ENCODE measurements at places on chromosomes 6 and 20.

GRCh38 chr6:143901885-143902750 lies 37.8 kb downstream of the ZC2HC1B start:
- DNase-seq = peak; percentile 58

DNA sequence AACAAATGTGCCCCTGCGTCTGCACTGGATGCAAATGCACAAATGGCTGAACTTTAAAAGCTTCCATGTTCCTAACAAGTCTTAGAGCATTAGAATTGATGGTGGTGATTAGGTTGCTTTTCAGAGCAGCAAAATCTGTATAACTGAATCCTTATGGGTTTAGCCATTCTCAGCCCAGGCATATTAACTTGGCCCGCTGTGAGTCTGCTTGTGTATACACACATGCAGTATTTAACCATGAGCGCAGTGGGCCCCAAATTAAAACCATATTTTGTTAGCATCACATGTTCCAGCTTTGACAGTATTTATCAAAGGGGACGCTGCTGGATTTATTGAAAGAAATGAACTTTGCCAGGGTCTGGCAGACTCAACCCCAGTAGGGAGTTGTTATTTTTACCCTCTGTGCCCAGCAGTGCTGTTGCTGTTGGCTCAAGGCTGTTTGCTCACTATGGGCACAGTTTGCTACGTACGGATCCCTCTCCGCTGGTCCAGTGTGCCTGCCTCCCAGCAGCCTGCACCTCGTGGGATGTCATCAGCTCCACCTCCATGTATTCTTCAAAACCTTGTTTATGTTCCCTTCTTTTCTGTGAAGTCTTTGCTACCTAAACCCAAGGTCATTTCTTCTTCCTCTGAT lies 144.7 kb downstream of the QRSL1 start:
- no peak for DNase-seq

DNA sequence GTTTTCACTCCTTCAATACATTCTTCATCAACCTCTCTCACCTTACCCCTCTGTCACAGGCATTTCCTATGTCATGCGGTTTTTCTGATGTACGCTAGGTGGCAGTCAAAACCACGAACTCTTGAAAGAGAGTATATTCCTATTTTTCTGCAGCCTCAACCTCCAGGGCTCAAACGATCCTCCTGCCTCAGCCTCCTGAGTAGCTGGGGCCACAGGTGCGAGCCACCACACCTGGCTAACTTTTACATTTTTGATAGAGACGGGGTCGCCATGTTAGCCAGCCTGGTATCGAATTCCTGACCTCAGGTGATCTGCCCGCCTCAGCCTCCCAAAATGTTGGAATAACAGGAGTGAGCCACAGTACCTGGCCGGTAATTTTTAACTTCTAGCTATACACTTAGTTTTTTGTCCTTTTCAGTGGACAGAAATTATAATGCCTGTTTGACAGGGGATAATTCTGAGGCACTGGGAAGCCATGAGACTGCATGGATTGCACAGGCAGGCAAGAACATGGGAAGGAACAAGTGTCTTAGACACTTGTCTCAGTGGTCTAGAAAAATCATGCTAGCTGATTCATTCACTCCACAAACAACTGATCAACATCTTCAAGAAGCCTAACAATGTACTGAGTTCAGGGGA lies 22.5 kb upstream of the HFE start:
- peak; percentile 29 for DNase-seq

DNA sequence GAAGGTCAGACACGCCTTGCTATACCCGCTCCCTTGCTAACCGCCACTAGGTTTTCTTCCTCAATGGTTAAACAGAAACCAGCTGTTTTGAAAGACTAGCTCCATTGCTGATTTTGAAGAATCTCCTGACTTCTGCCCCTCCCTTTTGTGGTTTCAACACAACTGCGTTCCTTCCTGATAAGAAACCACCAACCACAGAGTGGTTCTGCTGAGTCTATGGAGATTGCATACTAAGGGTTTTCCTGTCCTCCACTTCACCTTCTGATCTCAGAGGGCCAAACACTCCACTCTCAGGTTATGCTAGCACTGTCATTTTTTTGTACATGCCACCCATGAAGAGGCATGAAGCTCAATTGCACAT lies 207.9 kb downstream of the MYLK4 start:
- DNase-seq = peak; percentile 41

GRCh38 chr6:52496631-52497030 lies 76.5 kb downstream of the EFHC1 start:
- no peak for DNase-seq

DNA sequence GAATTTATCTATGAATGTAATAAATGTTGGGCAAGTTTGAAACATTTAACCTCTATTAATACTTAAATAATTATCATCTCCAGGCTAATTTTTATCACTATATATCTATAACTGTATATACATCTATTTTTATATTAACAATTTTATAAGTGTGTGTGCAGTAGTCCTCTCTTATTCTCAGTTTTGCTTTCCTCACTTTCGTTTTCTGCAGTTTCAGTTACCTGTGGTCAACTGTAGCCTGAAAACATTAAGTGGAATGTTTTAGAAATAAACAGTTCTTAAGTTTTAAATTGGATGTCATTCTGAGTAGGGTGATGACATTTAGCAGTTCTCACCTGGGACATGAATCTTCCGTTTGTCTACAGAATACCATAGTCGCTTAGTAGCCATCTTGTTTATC lies 379.4 kb upstream of the MAN1A1 start:
- no peak for DNase-seq

GRCh38 chr20:31543966-31544598 lies 29.8 kb downstream of the HM13 start:
- no peak for DNase-seq

GRCh38 chr6:134813146-134813545 lies 136.8 kb downstream of the ALDH8A1 start:
- no peak for DNase-seq

DNA sequence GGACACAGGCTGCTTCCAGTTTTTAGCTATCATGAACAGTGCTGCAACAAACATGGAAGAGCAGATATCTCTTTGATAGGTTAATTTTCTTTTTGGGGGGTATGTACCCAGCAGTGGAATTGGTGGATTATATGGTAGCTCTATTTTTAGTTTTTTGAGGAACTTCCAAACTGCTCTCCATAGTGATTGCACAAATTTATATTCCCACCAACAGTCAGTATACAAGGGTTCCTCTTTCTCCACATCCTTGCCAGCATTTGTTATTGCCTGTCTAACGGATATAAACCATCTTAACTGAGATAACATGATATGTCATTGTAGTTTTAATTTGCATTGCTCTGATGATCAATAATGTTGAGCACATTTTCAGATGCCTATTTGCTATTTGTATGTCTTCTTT lies 237.6 kb downstream of the MMUT start:
- DNase-seq = no peak

- no peak for DNase-seq
Observed at GRCh38 chr6:129717277-129717676, 7.3 kb upstream of the ARHGAP18 start.

DNA sequence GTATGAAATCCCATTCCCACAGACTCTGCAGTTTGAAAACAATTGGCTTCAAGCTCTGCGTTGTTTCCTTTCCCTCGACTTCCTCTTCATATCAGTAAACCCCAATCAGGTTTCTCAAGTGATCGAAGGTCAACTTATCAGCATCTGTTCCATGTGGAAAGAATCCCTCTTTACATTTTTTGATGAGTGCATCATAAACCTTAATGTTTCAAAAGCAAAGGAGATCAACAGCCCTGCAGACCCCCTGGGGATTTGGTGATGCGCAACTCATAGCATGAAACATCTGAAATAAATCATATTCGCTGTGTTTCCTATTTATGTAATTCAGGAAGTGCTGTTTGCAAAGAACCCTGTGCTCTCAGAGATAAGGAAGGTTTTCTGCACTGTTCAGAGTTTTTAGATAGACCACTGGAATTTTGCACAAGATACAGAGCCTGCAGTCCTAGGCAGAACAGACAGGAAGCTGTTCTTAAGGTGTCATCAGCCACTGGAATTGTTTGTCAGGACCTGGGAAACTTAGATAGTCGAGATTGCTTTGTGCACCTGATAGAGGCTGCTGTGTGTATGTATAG lies 216.0 kb downstream of the HIVEP2 start:
- no peak for DNase-seq

GRCh38 chr6:38818691-38819090 lies 103.6 kb downstream of the DNAH8 start:
- DNase-seq = no peak

DNA sequence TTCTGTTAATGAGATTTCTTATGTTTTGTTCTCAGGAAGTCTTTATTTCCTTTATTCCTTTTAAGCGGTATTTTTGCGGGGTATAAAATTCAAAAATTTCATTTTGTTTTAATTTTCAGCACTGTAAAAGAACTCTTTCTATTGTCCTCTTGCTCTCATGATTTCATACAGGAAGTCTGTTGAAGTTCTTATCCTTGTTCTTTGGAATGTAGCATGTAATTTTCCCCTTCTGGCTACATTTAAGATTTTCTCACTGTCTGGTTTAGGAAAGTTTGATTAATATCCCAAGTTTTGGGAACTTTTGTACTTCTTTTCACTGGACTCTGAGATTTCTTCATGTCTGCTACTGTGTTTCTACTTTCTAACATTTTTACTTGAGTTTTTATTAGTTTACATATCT lies 581.4 kb upstream of the GJE1 start:
- no peak for DNase-seq

GRCh38 chr6:99185525-99185924 lies 163.9 kb downstream of the FAXC start:
- no peak for DNase-seq

DNA sequence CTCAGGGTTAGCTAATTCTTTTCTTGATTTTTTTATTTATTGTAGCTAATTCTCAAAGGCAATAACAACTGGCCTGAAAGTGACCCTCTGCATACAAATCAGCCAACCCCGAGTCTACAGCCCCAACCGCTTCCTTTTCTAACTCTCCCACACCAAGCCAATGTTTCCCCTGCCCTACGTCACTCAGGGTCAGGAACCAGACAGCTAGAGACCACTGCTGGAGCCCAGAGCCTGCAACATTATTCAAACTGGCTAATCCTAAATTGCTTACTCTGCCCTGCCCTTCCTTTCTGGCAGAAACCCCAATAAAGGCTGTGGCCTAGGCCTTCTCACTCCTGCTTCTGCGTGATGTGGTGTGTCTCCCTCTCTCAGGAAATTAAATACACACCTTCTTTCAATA lies 320.7 kb downstream of the CBLN4 start:
- DNase-seq = no peak

Measured in GM06990 (cell line).